Stimulated activated CD8-positive, alpha-beta memory T cell treated with anti-CD3 and anti-CD28 coated beads, Interleukin-7, amount 100 ng/mL, for 1 hour (primary cell): ENCODE measurements at places on chromosomes 3 and 15.

DNA sequence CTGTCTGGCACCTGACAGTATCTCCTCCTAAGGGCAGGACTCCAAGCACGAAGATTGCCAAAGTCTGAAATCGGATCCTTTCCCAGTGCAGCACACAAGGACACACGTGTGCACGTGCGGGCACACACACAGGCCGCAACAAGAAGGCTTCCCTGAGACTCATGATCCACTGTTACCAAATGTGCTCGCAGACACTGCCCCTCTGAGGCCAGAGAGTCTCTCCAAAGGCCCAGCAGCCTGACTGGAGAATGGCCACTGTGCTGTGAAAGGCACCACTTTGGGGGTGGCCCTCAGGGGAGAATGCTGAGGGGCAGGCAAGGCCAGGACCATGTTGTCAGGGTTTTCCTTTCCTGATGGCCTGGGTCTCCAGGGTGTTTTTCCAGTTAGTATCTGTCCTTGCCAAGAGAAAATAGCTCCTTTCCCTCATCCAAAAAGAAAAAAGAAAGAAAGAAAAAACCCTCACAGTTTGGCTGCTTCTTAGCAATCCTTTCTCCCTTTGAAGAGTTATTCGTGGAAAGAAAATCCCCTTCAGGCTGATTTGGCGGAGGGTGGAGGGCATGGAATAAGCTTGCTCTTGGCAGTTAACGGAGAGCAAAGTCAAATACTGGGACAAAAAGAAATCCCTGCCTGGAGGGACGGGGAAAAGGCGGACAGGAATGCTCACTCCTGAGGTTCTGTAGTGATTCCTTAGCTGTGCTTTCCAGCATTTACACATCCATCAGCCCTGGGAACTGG lies 112.2 kb upstream of the ETV5 start:
- DNase-seq, result no peak

DNA sequence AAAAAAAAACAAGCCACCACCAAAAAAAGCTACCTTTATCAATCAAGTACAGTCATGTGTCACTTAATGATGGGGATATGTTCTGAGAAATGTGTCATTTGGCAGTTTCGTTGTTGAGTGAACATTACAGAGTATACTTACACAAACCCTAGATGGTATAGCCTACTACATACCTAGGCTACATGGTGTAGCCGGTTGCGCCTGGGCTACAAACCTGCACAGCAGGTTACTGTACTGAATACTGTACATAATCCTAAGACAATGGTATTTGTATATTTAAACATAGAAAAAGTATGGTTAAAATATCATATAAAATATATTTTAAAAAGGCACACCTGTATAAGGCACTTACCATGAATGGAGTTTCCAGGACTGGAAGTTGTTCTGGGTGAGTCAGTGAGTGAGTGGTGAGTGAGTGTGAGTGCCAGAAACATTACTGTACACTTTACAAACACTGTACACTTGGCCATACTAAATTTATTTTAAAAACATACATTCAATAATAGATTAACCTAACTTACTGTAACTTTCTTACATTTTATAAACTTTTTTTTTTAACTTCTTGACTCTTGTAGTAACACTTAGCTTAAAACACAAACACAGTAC lies 25.9 kb upstream of the JMJD7 start:
- DNase-seq, result no peak

DNA sequence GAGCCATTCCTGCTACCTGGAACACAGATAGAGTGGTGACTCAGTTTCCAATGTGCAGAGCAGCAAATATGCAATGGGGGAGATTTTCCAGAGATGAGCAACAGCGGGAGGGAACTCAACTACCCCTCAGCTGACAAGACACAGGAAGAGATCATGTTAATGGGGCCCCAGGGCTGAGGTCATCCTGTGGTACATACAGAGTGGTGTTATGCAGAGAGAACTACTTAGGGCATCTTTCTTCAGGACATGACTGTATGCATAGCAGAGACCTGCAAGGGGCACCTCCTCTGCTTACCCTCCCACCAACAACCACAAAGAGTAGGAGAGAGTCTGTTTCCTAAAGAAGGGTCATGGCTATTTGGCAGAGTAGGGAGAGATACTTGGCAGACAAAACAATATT lies 6.8 kb upstream of the TBC1D5 start:
- no peak for DNase-seq

- DNase-seq, result no peak
Measured at GRCh38 chr3:60555686-60556354, 695.4 kb downstream of the FHIT start.

DNA sequence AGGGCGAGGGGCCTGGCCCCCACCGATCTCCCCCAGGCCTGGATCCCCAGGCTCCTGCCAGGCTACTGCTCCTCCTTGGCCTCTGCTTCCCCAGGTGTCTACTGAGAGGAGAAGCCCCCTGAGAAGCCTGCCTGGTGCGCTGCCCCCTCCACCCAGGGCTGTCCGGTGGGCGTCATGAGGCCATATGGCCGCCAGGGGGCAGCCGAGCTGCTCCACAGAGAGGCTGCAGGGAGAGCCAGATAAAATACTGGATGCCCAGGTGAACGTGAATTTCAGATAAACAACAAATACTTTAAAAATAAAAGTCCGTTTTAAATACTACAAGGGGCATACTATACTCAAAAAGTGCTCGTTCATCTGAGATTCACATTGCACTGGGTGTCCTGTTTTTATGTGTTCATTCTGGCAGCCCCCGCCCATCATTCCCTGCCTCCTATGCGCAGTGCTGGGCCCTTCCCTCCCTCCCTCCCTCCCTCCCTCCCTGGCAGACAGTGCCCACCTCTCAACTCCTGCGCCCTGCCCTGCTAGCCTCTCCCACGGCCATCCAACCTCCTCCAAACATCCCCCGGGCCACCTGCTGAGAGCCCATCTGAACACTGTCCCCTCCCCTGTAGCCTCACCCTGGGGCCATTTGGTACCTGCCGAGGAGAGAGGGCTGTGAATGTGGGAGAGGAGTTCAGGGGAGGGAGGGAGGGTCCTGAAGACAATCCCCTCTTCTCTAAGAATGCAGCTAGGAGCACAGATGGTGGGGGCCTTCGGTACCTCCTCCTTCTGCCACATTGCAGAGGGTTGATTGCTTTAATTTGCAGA lies 29.6 kb downstream of the PSTPIP1 start:
- peak; percentile 41 for DNase-seq

DNA sequence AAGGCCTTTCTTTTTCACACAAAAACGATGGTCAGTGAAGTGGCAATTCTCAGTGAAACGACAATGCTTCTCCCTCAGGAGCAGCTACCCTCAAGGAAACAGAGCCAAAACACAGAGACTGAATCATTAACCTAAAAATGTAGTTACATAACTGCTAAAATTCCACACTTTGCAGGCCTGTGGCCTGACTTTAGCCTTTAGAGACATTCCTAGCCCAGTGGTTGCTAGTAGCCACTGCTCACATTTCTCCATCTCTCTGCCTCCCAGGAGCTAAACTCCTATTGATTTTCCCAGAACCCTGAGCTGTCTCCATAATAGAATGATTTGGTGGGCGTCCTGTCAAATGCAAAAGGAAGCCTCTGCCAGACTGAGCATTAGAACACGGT lies 630.1 kb upstream of the KCNMB2 start:
- DNase-seq, result no peak

DNA sequence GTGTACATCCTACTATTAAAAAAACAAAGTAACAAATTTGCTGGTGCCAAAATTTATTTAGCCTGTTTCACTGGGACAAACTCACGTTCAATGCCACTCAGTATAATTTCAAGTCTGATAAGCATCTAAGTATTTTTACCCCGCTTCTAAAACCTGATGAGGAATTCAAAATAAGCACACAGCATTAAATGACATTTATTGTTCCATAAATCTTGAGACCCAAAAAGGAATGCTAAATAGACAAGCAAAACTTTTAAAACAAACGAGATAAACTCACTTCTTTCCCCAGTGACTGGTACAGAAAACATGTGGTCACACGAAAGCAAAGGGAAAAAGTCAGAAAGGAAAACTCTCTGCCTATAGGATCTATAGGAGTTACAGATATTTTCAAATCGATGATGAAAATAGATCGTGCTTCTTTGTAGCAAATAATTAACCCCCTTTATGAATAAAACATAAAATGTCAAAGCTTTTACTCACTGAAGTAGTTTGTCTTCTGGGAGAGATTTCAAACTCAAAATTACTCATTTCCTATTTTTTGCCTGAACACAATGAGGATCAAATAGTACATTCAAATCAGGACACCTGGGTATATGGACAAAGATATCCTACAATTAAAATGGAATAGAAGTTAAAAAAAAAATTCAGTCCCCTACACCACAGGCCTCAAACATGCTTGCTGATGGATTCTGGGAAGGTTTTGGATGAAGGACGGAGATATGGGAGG lies 51.7 kb downstream of the UBP1 start:
- no peak for DNase-seq

GRCh38 chr3:174495928-174496327 lies 363.2 kb upstream of the NAALADL2 start:
- DNase-seq, result no peak

- no peak for DNase-seq
Measured at GRCh38 chr3:107514453-107514852, 8.3 kb upstream of the BBX start.

- no peak for DNase-seq
Measured at GRCh38 chr3:3296979-3297381, 117.5 kb upstream of the CRBN start.

GRCh38 chr15:38795471-38796245 lies 231.0 kb upstream of the RASGRP1 start:
- DNase-seq, result no peak

DNA sequence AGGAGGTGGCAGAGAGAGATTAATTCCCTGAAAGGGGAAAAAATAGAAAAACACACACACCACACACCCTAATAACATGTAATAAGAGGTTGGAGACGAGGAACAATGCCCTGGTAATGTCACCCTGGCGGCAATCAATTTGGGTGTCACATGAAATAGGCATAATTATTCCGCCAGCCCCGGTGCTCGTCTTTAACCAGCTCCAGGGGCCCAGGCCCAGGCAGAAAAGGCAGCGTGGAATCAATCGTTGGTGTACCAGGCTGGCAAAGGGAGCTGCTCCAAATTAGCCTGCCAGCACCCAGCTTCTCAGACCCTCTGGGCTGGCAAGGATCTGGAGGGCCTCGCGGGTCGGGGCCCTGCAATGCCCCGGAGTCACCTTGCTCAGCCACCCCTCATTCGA lies 5.6 kb downstream of the LINGO1 start:
- DNase-seq, result no peak

GRCh38 chr3:113113361-113113760 lies 98.0 kb upstream of the BOC start:
- DNase-seq, result no peak

DNA sequence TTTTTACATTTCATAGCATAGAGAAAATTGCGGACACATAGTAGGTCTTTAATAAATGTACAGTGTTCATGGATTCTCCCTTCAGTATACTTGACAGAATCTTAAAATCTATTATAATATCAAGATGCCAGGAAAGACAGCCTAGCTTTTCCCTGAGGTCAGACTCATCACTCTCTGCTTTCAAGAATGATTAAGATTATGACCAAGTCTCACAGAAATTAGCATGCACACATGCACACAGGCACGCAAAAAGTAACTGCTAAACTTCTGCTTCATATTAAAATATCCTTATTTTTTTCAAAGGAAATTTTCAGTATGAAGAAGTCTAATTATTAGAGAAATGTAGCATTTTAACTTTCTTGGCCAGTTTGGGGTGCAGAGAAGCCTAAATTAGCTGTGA lies 493.8 kb upstream of the NECTIN3 start:
- no peak for DNase-seq

DNA sequence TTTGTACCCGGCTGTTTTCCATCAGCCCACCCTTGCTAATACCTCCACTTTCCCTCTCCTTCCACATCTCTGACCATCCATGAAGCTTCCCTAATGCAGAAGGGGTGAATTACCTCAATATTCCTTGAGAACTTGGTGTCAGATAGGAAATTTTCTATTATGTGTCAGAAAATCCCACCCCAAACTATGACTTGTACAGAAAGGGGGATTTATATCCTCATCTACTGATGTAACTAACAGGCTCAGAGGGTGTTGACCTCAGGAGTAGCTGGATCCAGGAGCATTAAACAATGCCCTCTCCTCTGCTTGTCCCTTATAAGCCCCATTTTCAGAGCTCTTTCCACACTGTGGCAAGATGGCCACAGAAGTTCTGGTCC lies 242.8 kb upstream of the TLE3 start:
- DNase-seq, result no peak

DNA sequence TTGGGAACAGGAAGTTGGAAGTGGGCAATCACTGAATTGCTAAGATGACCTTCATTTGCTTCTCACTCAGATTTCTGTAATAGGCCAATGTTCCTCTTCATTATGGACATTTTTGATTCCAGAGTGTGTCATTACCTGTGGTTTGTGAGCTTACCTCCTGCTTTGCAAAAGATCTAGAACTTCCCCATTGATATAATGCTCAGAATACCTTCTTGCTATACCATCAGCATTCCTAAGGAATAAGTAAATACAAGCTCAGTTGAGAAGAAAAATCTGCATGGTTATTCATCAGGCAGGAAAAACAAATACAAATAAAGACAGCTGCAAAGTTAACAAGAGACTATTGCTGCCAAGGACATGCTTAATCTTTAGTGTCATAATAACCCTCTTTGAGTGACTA lies 5.6 kb upstream of the RPL14 start:
- no peak for DNase-seq
